ENCODE measurements at places on chromosomes 6 and 20.
A peak's percentile ranks its signal among the peaks of the same experiment; 100 is the strongest.

DNA sequence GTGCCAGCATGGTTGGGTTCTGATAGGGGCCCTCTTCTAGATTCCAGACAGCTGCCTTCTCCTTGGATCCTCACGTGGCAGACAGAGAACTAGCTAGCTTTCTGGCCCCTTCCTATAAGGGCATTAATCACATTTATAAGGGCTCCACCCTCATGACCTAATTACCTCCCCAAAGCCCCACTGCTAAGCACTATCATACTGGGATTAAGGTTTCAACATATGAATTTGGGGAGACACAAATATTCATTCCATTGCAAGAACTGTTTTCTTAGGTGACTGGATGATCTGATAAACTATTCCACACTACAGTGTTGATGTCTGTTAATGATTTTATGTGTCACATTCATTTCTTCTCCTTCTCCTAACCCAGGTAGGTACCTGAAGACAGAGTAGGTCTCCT is 135.8 kb upstream of the COL21A1 start:
- DNase-seq, result no peak

GRCh38 chr6:4603291-4603690 is 172.9 kb upstream of the CDYL start:
- DNase-seq, result no peak

DNA sequence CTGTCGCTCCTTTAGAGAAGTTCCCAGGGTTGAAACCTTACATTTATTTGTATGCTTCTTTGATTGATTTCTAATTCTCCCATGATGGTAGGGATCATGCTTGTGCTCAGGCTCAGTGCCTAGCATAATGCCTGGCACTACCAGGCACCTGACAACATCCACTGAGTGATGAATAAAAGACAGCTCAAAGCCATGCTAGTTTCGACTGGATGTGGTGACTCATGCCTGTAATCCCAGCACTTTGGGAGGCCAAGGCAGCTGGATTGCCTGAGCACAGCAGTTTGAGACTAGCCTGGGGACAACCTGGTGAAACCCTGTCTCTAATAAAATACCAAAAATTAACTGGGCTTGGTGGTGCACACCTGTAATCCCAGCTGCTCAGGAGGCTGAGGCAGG is 11.6 kb upstream of the CD164 start:
- DNase-seq, result no peak

GRCh38 chr6:47420394-47421371 is 56.9 kb upstream of the CD2AP start:
- no peak for DNase-seq

DNA sequence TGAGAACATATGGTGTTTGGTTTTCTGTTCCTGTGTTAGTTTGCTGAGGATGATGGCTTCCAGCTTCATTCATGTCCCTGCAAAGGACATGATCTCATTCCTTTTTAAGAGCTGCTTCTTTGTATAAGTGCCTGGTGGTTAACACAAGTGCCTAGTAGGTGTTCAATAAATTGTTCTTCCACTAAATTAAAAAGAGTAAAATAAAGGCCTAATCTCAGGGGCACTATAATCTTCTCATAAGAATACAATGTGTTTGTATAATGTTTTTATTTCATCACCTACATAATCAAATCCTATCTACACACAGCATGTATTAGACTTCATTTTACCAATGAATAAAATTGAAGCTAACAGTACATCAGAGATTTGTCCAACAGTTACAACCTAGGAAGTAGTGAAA is 252.7 kb downstream of the KHDC1L start:
- no peak for DNase-seq

DNA sequence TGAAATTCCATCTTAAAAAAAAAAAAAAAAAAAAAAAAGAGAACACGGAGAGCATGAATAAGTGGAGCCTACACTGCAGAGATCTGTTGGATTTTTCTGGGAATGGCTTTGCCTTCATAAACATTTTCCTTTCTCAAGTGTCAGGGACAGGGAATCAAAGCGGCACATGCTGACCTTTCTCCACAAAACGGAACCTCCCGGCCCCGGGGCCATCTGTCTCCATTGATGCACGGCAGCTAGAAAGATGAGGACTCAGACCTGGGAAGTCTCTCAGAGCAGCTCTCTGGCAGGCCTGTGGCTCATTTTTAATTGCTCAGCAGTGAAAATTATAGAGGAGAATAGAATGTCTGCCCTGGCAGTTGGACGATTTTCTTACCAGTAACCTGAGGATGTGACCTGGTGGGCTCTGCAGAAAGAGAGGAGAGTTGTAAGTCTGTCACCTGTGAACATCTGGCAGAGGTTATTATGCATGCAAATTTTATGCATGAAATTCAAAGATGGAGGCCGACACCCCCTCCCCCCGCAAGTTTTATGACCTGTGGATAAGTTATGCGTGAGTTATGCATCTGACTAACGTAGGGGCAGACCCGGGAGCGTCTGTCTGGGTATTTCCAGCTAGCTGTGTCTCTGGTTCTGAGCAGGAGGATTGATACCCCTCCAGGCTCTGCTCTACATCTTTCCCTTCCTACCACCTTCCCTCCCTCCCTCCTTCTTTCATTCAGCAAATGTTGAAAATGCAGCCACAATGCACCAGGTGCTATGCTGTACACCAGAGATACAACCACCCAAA is 352.5 kb downstream of the CDH26 start:
- DNase-seq, result no peak

GRCh38 chr20:50885781-50886180 is 45.5 kb downstream of the ADNP start:
- no peak for DNase-seq

- DNase-seq, result no peak
Measured at GRCh38 chr6:68638230-68638900, 3.3 kb downstream of the ADGRB3 start.

GRCh38 chr6:21560249-21560648 is 33.3 kb upstream of the SOX4 start:
- no peak for DNase-seq

- no peak for DNase-seq
Measured at GRCh38 chr20:719816-720215, 44.2 kb upstream of the SCRT2 start.

DNA sequence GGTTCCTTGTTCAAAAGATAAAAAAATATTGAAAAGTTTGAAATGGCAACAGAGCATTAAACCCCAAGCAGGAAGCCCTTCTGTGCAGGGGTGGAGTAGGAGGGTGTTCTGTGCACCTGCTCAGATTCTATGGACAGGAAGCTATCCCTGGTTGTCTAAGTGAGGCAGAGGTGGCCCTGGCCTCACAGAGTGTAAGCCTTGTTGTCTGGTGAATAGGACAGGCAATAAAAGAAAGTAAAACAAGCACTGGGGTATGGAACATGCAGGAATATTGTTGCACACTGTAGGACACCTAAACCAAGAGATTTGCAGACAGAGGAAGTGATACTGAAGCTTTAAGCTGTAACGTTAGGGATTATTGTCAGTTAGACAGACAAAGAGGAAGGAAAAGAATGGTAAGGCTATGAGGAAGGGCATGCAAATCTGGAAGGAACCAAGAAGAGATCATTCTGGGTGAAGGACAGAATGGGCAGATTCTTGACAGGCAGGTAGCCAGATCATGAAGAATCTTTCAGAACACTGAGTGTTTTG is 66.8 kb downstream of the TBC1D7 start:
- DNase-seq, result no peak

DNA sequence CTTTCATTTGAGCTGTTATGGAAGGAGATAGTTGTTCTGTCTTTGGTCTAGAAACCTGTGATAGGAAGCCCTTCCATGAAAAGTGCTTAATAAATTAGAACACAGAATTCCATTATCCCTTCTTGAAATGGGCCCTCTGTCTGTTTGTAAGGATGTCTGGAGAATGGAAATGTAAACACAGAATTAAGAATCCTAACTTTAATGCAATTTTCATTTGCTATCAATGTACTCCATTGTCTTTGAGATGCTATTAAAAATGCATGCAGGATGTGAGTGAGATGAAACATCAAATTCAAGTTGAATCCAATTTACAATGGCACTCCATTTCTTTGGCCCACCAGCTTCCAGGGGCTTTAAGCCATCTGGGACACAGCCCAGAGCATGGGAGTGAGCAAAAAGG is 13.9 kb upstream of the AARS2 start:
- no peak for DNase-seq

DNA sequence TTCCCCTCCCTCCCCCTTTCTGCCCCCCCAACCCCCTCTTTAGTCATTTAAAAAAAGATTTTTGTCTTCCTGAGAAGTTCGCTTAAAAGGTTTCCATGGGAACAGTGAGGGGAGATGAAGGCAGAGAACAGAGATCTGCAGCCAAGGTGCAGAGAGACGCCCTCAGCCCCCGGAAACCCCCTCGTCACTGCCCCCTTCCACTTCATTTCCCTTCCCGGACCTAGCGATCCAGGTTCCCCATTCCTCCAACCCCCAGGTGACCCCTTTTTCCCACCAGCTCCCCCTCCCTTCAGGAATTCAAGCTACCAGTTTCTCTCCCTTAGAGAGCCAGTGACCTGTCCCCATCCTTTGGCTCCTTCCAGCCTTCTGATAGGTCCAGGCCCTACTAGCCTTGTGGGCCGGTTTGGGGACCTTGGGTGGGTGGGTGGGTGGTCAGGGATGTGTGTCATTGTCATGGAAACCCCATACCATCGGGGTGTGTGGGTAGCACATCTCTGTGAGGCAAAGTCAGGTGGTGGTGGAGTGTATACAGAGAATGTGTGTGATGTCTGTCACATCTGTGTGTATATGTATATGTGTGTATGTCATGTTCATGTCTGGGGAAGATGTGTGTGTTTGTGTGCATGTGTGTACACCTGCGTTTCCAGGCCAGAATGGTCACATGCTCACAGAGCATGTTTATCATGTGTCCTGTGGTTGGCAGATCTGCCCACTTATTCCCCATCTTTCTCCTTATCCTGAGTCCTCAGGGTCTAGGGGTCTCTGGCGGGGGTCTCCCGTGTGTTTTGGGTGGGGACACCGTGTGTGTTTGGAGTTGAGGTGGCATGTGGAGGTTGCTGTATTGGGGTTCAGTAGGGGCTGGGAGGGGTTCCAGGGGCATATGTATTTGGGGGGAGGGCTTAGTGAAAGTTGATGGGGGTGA is 7.0 kb downstream of the SYNGAP1 start:
- no peak for DNase-seq

GRCh38 chr20:18138266-18138582 is 561 bp downstream of the KAT14 start:
- DNase-seq, result no peak

- DNase-seq, result no peak
Measured at GRCh38 chr20:4951299-4951698, 50.0 kb downstream of the SLC23A2 start.

DNA sequence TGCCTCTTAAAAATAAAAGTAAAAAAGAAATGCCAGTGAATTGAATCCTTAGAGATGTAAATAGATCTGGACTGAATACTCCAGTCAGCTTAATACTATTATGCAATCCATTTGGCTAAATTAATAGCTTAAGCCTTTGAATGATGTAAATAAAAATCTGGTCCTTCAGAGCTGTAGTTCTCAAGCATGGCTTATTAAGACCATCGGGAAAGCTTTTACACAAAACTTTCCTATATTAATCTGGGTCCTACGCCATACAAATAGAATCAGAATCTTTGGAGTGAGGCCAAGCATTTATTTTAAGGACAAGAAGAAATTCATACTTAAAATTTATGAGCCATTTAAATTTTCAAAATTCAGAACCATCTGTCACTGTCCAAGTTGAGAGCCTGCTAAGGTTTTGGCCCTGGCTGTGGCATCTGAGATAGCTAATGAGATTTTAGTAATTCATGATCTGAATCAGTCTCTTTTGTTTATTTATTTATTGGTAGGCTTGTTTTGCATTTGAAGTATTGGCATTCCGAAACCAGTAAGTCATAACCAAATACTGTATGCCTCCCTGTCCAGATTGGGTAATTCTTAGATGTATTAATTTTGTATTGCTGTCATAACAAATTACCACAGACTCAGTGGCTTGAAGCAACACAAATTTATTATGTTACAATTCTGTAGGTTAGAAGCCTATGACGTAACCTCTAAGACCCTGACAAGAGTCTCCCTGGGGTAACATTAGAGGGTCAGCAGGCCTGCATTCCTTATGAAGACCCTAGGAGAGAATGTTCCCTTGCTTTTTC is 228.1 kb upstream of the RAB32 start:
- DNase-seq, result no peak

DNA sequence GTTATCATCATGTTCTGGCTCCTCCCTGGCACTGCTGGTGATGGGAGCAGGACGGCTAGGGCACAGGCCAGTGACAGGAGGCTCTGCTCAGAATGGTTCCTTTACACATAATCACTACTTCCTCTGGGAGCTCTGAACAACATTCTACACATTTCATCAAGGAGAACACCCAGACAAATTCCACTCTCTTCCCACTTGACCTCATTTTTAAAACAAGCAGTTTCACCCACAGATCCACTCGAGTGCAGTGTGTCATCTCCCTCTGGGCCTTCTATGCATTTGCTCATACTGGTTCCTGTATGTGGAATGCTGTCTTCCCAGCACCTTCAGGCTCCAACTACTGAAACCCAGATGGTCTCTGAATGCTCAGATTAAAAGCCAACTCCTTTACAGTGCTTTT is 84.8 kb downstream of the ELOVL5 start:
- DNase-seq, result no peak

DNA sequence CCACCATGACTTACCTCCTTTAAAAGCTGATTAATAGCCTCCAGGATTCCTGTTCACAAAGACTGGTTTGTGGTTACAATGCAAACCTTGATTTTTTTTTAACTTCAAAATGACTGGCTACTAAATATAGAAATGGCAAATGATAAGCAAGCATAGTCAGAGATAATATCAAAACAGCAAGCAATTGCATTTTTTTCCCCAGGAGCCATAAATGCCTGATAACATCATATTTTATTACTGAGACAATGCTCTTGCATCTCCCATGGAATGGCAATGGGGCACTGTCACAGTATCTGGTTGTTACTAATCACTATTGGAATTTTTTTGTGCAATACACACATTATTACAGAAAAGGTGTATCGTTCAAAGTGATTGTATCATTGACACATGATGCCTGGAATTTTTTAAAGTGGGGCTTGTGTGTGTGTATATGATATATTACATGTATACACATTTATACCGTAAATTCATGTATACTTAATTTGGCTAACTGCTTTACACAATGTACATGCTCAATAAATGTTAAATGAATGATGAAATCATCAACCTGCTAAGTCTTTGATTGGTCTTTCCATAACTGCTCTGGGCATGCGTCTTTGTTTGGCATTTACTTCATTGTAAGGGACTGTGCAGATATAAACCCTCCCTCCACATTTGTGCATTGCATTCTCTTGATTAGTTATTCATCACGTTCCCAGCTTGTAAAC is 980 bp upstream of the SALL4 start:
- no peak for DNase-seq

- peak; percentile 65 for DNase-seq
Measured at GRCh38 chr6:136643850-136644596, 93.8 kb upstream of the MAP7 start.

DNA sequence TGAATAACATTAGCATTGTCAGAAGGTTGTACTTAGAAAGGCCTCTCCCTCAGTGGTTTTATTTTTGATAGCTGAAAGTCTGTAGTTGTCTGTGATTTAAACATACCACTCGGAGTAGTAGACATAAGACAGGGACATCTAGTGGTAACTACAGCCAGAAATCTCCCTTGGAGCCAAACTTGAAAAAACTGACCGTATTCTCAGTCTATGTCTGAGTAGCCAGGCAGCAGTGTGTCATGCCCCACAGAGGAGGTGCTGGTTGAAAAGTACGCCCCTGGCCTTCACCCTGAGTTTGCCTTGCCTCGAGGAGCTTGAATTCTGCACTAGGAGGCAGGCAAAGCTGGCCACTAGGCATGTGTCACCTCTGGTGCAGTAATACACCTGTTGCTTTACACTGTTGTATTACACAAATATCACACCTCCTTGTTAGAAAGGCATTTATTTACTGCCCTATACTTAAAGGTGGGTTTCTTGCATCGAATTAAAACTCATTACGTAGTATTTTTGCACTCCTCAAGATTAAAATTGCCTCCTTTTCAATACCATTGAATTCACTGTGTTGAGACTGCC is 20.8 kb downstream of the ZBTB2 start:
- DNase-seq, result no peak
